ENCODE measurements at places on chromosomes 7 and 10.

GRCh38 chr10:19750972-19751371 is 65.3 kb upstream of the PLXDC2 start:
- no peak for DNase-seq

- DNase-seq, result no peak
These were observed 21.9 kb downstream of the TNKS2 start for GRCh38 chr10:91820144-91820543.

DNA sequence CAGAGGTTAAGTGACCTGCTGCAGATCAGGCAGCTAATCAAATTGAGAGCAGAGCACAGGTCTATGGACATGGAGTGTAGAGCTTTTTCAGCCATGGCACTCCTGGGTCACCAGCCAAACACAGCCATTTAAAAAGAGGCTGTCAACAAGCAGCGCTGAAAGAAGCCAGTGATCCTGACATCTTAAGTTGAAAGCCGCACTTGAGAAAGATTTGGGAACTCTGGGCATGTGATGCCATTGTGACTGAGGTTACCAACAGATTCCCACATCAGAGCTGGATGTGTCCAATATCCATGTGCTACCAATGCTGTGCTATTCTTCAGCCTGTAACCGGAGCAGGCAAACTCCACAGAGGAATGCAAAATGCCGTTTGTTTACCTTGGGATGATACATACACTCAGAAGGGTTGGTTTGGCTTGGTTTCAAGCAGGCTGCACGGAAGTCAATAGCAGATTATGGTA is 56.2 kb upstream of the ABLIM1 start:
- no peak for DNase-seq

GRCh38 chr10:118868589-118868988 is 113.8 kb upstream of the CACUL1 start:
- DNase-seq, result no peak

- no peak for DNase-seq
These were observed 370.4 kb downstream of the TNS3 start for GRCh38 chr7:47211519-47211973.

DNA sequence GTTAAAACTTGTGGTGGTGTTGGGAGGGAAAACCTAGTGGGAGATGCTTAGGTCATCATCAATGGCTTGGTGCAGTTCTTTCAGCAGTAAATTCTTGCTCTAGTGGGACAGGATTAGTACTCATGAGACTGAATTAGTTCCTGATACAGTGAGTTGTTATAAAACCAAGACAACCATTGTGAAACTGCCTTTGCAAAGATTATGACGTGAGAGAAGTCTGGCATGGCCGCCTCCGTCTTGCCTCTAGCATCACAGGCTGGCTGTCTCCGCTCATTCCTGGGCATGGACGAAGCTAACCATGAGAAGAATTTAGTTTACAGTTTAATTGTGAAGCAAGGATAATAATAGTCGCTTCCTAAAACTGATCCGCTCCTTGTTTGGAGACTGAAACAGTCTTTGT is 186.4 kb downstream of the KIF20B start:
- no peak for DNase-seq

DNA sequence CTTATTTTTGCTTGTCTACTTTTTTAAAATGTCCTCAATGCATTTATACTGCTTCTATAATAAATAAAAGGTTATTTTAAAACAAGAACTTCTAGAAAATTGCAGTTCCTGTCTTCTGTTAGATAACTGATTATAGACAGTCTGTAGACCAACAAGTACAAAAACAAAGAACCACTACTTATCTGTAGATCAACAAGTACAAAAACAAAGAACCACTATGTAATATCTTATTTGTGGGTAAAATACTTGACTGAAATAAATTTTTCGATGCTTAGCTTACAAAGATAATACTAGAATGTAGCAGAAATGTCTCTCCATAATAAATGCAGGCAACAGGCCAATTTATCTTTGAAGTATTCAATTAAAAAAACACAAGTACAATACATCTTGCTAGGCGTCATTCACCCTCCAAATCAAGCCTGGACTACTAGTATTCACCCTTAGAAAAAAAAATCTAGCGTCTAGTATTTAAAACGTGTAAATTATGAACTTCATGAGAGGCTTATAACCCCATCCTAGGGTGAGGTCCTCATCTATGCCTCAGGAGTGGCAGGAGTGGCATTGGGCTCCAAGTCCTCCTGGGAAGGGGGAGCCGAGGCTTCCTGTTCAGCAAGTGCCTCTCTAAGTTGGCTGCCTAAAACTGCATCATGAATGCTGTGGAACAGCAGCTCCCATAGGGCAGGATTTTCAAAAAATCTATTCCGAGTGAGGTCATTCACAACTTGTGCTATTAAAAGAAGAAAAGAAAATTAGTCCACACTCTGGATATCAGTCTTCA is 26.6 kb downstream of the PSMC2 start:
- no peak for DNase-seq

DNA sequence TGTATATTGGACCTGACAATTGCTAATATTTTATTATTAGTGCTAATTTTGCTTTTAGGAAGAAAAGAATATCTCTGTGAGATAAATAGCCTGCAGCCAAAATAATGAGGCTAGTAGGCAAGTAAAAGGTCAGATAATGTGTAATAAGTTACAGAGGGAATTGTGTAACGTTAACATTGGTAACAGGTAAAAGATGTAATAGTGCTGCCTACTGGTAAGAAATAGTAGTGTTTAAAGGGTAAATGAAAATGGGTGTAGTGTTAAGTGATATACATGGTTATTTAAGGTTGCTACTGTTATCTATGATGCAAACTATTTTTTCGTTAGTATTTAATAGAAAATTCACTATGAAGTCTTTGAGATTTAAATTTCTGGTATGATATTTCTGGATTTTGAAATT is 9.2 kb upstream of the FOXP2 start:
- DNase-seq, result no peak

DNA sequence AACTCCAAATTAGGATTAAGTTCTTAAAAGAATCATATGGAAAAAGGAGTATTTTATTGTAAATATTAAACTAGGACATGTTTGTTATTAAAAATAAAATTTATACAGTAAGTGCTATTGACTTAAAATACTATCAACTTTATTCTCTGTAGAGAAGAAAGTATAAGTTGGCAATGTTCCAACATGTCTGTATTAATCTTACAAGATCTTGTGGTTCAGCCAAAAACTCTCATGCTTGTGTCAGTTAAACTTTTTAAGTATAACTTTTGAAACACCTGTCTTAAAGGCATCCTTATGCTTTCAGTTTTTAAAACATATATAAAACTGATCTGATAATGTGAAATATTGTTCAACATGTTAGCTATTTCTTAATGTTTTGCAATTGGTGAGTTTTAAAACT is 160.7 kb downstream of the ZEB1 start:
- no peak for DNase-seq

- no peak for DNase-seq
These were observed 62.8 kb downstream of the TACC2 start for GRCh38 chr10:122051609-122052385.
